ENCODE measurements at places on chromosomes 6 and 20.

GRCh38 chr6:44556046-44556445 is 168.5 kb downstream of the CDC5L start:
- no peak for DNase-seq

- no peak for DNase-seq
These were observed 256.4 kb downstream of the GMPR start for GRCh38 chr6:16494793-16495192.

DNA sequence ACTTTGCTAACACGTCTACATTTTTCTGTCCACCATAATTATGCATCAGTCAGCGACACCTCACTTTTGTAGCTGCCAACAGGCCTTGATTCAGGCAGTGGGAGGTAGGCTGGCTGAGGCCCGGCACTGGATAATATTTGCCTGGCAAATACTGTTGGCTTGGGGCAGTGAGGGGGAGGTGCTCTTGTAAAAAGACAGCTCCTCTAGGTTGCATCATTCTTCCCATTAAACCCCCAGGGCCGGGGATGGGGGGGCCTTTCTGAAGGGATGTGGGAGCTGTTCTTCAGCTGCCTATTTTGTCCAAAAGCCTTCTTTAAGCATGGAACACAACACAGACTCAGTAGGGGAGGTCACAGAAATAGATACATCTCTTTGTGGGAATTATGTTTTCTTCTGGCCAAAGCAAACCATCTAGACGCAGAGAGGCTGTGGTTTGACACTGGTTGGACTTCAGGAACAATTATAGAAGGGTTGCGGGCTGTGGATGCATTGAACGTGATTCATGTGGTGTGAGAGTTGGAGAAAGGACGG is 338.3 kb upstream of the NT5E start:
- no peak for DNase-seq

GRCh38 chr20:47358039-47358671 is 1.7 kb upstream of the ZMYND8 start:
- DNase-seq = peak; percentile 75

DNA sequence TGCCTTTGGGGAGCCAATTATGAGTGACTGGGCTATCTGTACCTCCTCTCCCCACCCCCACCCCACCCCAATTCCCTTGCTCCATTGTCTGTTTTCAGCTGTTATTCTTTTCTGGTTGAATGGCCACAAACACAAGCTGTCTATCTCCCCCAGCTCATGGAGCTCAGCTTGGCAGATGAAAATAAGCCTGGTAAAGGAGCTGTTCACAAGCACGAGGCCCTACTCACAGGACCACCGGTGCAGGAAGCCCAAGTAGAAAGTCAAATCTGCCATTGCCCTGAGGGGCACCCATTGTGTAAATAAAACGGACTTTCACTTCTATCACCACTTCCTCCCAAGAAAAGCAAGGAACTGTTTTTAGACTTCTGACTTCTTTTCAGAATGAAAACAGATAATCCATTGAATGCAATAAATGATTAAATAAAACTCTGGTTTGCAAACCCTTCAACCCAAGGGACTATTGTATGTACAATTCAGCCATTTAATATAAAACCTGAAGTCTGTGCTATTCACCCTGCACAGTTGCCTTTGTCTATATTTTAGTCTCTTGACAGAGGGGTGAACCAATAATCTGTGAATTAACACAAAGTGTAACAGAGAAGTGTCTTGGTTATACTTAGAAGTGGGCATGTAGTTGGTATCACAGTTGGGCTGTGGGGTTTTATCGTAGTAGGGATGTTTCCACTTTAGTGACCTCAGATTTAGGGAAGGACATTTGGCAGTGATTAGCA is 27.7 kb downstream of the RIPOR2 start:
- DNase-seq = no peak

GRCh38 chr6:160940197-160940596 is 51.4 kb upstream of the MAP3K4 start:
- no peak for DNase-seq

- no peak for DNase-seq
These were observed 204.2 kb downstream of the ANKRD60 start for GRCh38 chr20:58024241-58024721.

DNA sequence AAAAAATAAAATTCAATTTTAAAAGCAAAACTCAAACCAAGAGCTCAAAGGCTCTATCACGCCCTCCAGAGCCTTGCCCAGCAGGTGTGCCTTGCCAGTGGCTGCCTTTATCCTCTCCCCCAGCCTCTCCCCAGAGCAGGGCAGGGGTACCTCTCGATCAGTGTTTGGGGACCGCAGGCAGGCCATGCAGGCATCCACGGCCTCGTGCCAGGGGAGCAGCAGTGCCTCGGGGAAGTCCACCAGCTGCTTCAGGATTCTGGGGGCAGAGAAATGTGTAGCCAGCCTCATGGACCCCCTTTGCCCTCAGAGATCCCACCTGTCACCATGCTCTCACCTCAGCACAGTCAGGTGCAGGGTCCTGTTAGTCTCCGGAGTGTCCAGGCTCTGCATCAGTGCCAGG is 5.7 kb downstream of the CUL7 start:
- DNase-seq = no peak

GRCh38 chr6:43644940-43645612 is at the start of gene RSPH9:
Gene RSPH9, plus strand, starts transcription at chr6:43645036. Its CDS starts 63 bp downstream, at chr6:43645099.
- DNase-seq = no peak
